Left kidney (tissue), 8 donors: ENCODE measurements at places on chromosomes 7 and 10. TPM values are rescaled to one million over a fixed set of nuclear protein-coding genes. Genes with fewer than 3 reads are reported as not detected.

DNA sequence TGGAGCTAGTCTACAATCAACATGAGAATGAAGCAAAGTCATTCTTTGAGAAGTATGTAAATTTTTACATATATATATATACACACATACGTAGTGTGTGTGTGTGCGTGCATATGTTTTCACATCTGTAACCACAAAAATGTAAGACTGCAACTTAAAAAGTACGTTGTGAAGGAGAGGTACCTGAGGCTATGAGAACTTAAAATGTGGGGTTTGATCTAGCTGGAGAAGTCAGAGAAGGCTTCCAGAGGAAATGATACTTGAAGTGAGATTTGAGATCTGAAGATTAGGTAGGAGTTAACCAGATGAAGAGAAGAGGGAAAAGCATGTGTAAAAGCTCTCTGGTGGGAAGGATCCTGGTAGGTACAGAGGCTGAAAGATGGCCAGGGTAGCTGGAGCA, 5.8 kb downstream of the TAF5 start:
- DNase-seq = no peak

GRCh38 chr7:143931739-143932138, 3.3 kb upstream of the OR2F2 start:
- DNase-seq = no peak

GRCh38 chr7:13770305-13770704, 219.2 kb downstream of the ETV1 start:
- DNase-seq = no peak

DNA sequence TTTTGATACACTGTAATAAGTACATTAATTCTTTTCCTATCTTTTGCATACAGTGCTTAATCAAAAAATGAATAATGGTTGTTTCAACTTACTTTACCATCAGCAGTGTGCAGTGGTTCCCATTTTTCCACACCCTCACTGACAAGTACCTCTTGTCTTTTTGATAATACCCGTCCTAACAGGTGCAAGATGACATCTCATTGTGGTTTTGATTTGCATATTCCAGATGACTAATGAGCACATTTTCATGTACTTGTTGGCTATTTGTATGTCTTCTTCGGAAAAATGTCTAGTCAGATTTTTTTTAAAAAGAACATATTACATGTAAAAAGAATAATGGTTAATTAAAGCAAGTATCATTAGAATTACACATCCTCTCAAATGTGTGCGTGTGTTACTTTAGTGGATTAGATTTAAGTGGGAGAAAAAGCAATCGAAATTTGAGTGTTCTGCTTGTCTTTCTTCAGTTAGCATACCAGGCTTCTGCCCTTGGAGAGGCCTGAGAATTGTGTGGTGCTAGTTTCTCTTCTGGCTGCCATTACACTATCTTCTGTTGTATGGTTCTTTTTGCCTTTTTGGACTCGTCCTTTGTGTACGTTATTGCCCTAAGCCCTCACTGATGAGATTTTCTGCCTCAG, 291.2 kb downstream of the AUTS2 start:
- no peak for DNase-seq

GRCh38 chr7:15376600-15376999, 185.2 kb downstream of the AGMO start:
- no peak for DNase-seq

DNA sequence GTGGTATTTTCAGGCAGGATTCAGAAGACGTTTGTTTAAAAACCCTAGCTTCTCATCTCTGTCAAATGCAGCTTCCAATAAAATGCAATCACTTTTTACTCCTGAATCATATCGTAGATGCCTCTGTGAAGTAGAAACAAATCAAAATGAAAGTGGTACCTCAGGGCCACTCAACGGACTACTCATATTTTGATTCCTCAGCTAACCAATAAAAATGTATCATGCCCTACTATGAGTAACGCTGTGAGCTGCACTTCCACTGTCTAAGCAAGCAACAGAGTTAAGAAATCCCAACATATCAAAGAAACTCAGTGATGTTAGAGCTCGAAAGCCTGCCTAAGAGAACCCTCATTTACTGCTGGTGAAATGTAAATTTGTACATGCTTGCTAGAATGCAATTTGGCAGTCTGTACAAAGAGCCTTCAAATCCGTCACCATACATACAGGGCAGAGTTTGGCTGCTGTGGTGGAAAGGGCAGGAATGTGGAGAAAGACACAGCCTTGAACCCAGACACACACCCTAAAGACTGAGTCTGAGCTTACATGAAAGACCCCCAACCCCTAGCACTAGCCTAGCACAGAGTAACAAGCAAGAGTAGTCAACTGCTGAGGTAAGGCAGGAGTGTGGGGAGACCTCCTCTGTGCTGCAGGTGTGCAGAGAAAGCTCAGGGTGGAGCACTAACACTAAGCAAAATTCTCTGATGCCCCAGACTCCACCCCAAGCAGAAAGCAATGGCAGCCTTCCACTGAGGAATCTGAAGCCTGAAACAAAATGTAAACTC, 151.5 kb downstream of the ANK3 start:
- no peak for DNase-seq

GRCh38 chr10:89185658-89186057, 21.5 kb downstream of the CH25H start:
- DNase-seq = no peak

DNA sequence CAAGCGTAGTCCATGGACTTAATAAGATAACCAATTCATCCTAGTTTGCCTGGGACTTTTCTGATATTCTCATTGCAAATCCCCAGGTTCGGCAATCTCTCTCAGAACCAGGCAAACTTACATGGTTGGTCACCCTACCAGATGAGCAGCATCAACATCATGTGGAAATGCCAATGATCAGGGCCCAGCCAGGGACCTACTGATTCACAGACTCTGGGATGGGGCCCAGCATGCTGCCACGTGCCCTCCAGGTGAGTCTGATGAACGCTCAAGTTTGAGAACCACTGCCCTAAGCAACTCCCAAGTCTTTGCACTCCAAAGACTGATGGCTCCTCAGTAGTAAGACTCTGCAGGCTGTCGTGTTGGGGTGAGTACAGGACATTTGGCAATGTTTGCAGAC, 2.7 kb downstream of the LAMB4 start:
- DNase-seq = no peak

DNA sequence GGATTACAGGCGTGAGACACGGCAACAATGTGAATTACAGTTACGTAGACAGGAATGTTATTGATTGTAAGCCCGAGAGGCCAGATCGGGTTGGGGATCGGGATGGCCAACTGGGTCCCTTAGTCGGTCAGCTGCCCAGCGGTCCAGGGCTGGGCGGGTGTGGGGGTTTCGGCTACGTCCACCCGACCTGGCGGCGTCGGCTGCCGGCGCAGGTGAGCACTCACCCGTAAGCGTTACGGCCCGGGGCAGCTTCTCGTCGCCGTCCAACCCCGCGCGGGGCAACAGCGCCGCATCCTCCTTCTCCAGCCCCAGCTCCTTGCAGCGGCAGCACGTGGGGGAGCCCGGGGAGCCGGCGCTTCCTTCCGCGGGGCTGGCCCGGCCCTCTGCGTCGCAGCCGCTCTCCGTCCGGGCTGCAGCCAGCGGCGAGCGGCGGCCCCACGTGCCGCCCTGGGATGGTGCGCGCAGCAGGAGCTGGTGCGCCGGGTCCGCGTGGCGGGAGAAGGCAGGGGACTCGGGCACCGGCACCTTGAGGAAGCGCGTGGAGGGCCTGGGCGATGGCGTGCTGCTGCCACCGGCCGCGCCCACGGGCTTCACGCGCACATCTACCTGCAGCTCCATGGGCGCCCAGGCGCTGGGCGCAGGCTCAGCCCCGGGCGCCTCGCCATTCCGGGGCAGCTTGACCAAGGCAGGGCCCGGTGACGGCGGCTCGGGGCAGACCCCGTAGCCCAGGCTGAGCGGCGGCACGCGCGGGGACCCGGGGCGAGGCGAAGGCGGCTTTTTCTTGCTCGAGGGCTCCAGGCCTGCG, 609 bp downstream of the KLRG2 start:
- peak; percentile 24 for DNase-seq

GRCh38 chr7:91068136-91068795, 196.0 kb upstream of the FZD1 start:
- no peak for DNase-seq

GRCh38 chr10:125828311-125828710, 5.0 kb downstream of the BCCIP start:
- no peak for DNase-seq

- DNase-seq = no peak
Measured at GRCh38 chr10:60343254-60343653, 46.4 kb downstream of the ANK3 start.

DNA sequence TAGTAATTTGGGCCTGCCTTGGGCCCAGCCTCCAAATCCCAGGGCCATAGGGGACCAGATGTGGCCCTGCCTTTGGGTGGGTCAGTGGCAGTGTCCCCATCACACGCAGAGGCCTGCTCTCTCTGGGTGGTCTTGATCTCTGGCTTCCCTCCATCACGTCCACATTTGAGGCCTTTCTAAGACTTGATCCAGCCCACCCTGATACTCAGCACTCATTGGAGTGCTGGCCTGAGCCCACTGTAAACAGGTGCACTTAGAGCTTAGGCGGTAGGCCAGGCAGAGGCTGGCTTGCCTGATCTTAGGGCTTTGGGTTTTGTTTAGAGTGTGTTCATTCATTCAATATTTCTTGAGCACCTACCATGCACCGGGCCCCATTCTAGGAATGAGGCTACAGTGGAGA, 52.6 kb downstream of the TBATA start:
- DNase-seq = no peak

- peak; percentile 33 for DNase-seq
Measured at GRCh38 chr7:100087055-100087750, 1.6 kb upstream of the COPS6 start.

GRCh38 chr10:43376046-43376635, 4.7 kb downstream of the FXYD4 start:
- no peak for DNase-seq

DNA sequence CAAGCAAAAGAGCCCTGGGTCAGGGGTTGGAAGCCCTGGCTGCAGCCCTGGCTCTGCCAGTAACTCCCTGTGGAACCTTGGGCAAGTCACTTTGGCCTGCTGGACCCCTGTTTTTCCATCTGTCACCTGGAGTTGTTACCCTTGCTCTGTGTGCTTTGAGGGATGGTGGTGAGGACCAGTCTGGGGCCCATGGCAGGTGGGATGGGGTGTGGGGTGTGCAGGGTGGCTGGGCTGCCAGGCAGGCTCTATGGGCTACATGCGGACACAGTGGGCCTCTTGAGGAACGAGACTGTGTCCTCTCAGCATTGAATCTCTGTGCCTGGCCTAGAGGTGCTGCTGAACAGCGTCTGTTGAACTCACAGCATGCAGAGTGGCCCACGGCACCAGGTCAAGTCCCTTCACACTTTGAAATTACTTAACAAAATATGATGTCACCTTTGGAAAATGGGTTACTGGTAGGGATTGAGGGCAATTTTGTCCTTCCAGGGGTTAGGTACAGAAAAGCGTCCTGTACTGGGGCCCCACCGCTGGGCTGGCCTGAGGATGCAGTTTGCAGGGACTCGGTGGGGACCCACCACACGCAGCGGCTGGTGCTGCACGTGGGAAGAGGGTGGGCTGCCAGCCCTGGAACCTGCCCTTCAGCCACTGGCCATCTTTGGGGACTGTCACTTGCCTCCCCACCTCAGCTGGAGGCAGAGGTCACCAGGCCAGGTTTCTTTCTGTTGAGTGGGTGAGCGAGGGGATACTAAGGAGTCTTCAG, 45.3 kb downstream of the PRF1 start:
- no peak for DNase-seq

DNA sequence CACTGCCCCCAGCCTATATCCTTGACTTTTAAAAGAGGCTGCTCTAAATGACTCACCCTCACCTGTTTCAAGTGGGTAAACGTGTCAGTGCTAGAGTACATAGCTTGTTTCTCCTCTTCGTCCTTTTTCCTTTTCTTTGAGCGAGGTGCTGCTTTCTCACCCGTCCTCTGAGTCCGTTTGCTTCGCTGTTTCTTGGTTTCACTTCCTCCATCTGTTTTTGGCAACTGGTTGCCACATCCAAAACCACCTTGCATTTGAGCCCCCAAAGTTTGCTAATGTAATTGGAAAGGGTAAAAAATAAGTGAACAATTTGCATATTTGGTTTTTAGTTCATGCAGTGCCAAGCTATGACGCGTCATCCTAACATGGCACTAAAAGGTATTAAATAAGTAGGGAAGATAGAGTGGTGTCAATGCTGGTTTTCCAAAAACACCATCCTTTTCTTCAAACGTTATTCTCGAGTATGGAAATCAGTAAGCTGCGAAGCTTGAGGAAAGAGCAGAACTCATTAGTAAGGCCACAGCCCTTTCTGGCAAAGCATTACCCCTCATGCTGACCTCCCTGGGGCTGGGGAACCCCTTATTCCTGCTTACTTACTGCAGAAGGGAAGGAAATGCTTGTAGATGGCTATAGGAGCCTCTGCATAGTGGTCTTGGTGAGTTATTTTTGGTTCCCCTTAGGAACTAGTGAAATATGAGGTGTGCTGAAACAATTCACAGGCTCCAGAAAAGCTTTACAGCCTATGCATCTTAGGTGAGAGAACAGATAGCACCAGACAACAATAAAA, 133.5 kb downstream of the GALNT11 start:
- no peak for DNase-seq

DNA sequence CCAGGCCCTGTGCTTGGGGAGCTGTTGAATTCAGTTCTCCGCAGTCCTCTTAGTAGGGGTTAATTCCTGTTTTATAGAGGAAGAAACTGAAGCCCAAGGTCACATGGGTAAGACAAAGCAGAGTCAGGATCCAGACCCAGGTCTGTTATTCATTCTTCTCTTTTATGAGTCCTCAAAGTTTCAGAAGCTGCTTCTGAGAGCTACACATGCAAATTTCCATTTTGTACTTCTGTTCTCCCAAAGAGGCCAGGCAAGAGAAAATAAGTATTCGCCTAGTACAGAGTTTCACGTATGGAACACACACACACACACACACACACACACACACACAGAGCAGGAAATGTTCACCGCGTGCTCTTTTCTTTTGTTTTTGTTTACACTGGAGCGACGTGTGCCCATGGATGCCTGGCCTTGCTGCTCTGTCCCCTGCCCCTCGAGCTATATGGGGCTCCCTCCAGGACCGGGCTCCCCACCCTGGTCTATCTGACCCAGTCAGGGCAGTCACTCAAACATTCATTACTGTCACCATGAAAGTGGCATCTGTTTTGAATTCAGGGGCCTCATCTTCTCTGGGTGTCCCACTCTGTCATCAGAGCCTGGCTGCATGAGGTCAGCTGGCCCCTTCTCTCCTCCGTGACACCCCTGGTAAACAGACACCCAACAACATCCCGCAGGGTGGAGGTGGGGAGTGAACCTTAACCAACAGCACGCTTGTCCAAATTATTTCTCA, 84.4 kb downstream of the TNS3 start:
- DNase-seq = no peak

GRCh38 chr7:144113651-144114050, 4.3 kb downstream of the OR2A2 start:
- no peak for DNase-seq

DNA sequence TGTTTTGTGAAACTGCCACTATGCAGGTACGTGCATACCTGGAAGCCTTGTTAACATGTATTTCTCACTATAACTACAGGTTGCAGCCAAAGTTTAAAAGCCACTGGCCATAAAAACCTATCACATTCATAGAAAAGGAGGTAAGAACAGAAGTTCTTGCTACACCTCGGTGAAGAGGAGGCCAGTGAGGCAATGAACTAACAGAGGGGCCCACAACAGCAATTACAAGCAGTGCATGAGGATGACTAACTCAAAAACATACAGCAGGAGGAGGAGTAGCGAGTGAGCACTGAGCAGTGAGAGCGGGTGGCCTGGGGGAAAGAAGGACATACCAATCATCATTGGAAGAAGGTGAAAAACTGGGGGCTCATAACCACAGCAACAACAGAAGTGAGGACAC, 51.6 kb downstream of the NUDCD3 start:
- no peak for DNase-seq

Gene HSPA12A
- 51.3 TPM for polyA plus RNA-seq

Gene TMEM196
- polyA plus RNA-seq = not detected

Gene NOS3
- polyA plus RNA-seq = 8.7 TPM

Gene TMEM60
- polyA plus RNA-seq = 25.7 TPM

Gene ST8SIA6
- polyA plus RNA-seq = 1.7 TPM

Gene PEX1
- polyA plus RNA-seq = 66.7 TPM

Gene PTEN
- 77.3 TPM for polyA plus RNA-seq

Gene KCND2
- polyA plus RNA-seq = 2.9 TPM
